ENCODE measurements at places on chromosomes 11 and 22.

GRCh38 chr22:27576413-27576812, 225.1 kb downstream of the MN1 start:
- DNase-seq = no peak

DNA sequence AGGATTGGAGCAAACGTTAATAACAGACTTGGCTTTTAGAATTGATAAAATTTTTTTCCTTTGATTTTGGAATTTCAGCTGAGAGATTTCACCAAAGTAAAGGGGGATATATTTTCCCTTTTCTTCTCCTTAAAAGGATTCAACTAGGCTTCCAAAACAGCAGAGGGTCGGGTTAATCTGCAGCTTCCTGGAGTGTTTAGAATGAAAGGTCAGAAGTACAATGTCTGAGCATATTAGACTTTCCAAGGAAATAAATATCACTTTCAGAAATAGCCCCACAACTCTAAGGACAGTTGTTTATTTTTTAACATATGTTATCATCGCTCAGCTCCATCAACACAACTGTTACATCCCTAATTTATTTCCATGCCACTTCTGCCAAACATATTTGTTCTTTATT, 1532.9 kb upstream of the RAG2 start:
- DNase-seq = no peak

DNA sequence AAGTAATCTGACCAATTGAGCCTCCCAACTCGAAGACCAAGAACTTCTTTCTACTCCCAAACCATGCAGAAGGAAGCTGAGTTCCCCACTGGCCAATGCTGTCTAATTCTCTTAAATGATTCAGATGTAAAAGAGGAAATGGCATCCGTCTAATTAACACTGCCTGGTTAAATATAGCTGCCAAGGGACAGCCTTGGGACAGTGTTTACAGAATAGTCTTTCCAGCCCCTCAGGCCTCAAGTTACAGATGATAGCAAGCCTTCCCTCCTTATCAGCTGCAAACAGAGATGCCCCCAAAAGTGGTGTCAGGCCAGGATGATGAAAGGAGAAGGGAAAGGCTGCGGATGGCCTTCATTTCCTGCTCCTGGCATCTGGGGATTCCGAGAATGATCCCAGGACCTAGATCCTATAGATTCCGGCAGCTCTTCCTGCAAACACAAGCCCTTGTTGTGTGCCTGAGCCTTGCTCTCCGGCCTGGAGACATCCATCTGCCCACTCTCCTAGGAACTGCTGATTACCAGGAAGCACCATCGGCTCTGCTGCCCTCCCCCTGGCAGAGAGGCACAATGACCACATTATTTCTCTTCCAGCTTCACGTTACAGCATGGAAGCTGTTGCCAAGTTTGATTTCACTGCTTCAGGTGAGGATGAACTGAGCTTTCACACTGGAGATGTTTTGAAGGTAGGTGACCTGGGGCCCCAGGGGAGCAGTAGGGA, 13.5 kb upstream of the TMA7B start:
- no peak for DNase-seq

- no peak for DNase-seq
Measured at GRCh38 chr11:113043698-113044097, 82.5 kb downstream of the NCAM1 start.

DNA sequence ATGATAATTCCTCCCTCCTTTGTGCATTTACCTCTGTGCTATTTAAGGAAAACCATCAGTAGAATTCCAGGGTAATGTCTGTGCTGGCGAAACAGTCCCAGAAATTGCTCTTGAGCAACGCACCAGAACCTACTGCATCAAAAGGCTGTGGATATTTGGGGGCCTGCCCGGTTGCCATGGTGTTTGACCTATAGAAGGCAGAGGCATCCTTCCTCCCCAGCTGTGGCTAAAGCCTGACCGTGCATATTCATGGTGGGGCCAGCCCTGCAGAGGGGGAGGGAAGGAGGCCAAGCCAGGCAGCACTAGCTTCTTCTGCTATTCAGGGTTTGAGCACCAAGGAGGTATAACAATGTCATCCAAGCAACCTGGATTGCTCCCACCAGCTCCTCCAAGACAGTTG, 215.0 kb upstream of the E2F8 start:
- DNase-seq = no peak

GRCh38 chr11:102761646-102762238, 18.7 kb downstream of the MMP10 start:
- no peak for DNase-seq

- DNase-seq = no peak
Measured at GRCh38 chr11:81032906-81033305, 1592.1 kb upstream of the TENM4 start.
